ENCODE measurements at places on chromosomes 2 and 18. TPM values are rescaled to one million over a fixed set of nuclear protein-coding genes. Genes with fewer than 3 reads are reported as not detected.

Gene PSMD14
- total RNA-seq = 40.7 TPM

GRCh38 chr18:25223211-25223610 is 128.8 kb downstream of the ZNF521 start:
- peak; percentile 51 for DNase-seq

DNA sequence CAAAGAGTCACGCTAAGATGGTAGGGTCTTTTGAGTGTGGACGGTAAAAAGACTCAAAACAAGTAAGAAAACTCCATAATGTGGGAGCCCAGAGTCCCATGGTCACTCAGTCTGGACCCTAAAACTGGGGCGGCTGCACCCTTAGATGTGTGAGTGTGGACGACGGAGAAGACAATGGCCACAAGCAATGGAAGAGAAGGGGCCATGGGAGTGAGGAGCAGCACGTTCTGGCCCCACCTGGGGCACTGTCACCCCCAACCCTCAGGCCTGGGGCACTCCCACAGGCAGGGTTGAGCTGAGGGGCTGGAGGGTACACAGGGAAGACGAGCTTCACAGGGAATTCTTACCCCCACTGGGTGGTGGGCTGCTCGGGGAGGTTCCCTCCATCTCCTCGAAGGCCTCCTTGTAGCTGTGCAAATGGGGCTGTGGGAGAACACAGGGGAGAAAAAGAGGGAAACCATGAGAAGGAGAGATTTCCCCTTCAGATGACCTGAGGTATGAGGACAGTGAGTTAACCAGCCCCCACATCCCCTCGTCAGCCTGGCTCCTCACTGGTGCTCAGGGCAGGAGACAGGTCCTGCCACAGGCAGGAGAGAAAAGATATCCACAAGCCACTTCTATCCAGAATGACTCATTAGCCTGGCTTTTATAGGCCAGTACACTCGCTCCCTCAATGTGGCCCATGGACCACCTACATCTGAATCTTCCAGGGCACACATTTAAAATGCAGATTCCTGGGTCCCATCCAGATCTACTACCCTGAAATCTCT is 167.9 kb downstream of the TNS1 start:
- no peak for DNase-seq

Gene NT5DC4
- total RNA-seq = 1.1 TPM

DNA sequence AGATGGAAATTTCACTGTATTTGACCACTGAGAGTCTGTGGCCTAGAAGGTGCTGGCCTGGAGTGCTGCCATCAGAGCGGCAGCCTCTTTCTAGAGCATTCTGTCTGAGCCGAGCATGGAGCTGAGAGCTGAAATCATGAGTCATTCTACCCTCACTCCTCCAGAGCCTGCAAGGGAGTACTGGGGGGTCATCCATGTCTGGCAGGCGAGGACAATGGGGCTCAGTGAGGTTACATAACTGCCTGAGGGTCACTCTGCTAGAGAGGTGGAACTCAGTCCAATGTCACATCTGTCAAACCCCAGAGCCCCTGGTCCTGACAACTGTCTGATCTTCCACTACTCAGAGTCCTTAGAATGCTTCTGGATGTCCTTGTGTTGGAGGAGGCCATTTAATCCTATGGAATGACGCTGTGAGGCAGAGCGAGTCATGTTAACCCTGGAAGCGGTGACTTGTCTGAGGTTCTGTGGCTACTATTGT is 65.3 kb downstream of the HAUS1 start:
- peak; percentile 40 for DNase-seq

Gene SLC40A1
- total RNA-seq = 153 TPM
